HEK293T (cell line): ENCODE measurements at places on chromosomes 7 and 10.

DNA sequence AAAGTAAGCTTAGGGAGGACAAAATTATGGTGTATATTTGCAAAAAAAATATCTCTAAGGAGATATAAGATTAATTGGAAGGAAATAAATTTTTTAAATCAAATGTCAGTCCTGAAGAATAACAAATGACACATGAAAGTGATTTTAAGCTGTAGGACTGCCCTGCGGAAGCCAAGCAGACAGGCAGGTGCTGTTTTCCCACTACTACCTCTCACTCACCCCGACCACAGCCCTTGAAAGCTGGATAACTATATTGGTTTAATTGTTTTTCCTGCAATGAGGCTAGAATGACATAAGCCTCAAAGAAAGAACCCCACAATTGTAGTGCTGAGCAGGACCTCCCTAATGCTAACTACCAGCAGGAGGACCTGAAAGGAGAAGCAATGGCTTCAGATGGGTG, 68.6 kb upstream of the VIPR2 start:
- DNase-seq: no peak

- no peak for DNase-seq
Measured at GRCh38 chr10:117410557-117410956, 35.3 kb upstream of the PDZD8 start.

- DNase-seq: no peak
Measured at GRCh38 chr7:45088146-45088701, 545 bp downstream of the NACAD start.

GRCh38 chr10:77987671-77988255, 41.6 kb downstream of the POLR3A start:
- no peak for DNase-seq

- DNase-seq: no peak
Measured at GRCh38 chr7:45715471-45716352, 141.5 kb downstream of the ADCY1 start.

- DNase-seq: no peak
Measured at GRCh38 chr7:95398155-95398940, 2.2 kb upstream of the PON3 start.

DNA sequence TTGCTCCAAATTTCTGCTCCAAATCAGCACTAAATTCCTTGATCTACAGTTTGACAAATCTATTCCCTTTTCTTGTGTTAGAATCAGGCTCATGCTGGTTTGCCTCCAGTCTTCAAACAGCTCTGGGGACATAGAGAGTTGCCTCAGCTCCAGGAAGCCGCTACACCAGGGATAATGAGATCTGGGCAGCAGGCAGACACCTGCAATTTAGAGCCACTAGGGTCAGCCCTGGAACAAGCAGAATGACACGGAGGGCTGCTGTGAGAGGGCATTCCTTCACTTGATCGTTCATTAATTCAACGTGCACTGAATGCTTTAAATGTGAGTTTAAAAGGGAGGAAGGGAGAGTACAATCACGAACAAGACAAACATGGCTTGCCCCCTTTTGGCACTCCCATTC, 3.7 kb upstream of the ELMO1 start:
- DNase-seq: no peak

GRCh38 chr7:148204639-148205304, 385.8 kb upstream of the C7orf33 start:
- no peak for DNase-seq

DNA sequence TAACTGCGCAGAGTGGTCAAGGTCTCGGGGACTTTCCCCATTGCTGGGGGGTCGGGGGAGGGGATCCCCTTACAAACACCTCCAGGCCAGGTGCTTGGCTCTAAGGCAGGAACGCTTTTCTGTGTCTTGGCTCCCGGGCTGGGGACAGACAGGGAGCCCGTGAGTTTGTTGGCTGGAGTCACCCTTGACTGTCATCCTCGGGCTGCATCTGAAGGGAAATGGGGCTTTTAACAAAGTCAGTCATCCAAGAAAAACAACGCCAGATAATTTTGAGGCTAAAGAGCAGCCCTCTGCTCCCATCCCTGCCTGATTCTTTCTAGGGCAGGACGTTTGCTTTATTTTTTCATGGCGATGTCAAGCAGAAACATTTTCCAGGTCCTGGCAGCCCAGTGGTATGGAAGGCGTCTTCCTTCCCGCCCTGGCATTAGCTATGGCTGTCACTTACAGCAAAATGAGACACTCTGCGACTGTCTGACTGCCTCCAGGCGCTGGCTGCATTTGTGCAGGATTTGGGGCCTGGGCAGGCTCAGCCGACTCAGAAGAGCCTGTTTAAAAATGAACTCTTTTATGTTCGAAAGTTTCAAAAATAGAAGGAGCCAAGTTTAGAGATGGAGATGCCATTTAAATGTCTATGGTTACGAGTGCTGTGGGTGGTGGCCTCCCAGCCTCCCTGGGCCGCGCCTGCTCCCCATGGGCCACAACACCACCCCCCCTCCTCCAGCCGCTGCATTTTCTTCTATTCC, 54.7 kb upstream of the TNS3 start:
- no peak for DNase-seq

GRCh38 chr7:88217675-88218428, 2.0 kb downstream of the SRI start:
- DNase-seq: no peak

GRCh38 chr7:94031865-94032264, 27.7 kb upstream of the BET1 start:
- no peak for DNase-seq

DNA sequence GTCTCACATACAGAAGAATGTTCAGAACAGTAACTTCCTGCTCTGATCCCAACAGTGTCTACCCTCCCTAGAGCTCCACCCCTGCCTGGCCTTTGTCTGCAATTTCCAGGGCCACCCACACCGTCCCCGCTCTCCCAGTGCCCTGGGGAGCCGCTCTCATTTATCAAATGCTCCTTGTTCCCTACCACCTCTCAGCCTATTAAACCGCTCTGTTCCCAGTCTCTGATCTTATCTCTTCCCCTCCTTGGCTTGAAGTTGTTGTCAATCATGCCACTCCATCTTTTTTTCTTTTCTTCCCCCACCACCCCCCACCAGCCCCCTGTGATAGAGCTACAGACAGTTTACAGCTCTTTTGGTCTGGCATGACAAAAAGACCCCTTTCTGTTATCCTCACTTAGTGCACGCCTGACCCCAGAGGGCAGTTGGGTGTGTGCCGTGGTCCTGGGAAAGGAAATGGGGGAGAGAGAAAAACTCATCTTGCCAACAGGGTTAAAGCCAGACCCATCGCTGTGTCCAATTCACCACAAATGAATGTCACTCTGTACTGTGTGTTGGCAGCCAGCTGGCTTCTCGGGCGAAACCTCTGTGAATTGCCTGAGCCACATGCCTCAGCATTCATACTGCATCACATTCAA, 28.8 kb upstream of the HECTD2 start:
- peak; percentile 30 for DNase-seq

DNA sequence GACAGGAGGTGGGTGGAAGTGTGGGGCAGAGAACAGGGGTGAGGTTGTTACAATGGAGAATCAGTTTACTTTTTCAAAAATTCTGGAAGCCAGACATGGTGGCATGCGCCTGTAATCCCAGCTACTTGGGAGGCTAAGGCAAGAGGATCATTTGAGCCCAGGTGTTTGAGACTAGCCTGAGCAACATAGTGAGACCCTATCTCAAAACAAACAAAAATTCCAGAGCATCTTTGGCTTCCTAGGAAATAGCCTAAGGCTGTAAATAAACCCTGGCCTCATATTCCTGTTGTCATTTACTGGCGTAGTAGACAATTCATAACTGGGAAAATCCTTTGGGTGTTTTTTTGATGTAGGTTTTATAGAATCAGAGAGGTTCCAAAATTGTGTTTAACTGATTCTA, 44.0 kb downstream of the GBF1 start:
- no peak for DNase-seq

GRCh38 chr7:33971106-33971505, 65.8 kb downstream of the BMPER start:
- no peak for DNase-seq

- DNase-seq: no peak
Measured at GRCh38 chr7:47479821-47480575, 101.9 kb downstream of the TNS3 start.

DNA sequence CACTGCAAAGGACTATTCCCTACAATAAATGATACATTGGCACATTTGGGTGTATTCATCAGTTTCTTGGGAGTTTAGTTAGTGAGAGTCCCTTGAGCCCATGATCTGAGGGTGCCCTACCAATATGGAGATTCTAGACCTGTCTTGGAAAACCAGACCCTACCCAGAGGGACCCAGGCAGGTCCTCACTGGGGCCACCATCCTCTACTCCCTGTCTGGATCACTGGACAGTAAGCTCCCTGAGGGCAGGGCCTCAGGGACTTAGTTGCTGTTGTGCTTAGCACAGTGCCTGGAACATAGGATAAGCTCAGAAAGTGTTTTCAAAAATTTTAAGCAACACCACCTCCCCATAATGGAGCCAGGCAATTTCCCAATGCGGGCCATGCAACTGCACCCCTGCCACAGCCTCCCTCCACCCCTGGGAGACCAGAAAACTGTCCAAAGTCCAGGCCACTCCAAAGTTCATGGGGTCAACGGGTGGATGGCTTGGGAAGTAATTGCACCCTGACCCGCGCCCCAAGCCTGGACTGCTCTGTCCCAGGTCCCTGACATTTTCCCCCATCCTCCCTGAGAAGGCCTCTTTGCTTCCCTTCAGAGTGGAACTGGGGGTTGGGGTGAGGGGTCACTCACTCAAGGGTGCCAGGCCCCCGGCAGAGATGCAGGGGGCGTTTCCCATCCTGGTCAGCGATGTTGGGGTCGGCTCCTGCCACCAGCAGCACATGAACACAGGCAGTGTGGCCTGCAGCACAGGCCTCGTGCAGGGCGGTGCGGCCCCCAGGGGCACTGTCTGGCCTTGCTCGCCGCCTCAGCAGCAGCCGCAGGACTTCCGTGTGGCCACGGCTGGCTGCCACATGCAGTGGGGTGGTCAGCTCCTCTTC, 1.0 kb downstream of the ASB10 start:
- DNase-seq: no peak

GRCh38 chr7:130492523-130493274, 814 bp downstream of the MEST start:
- no peak for DNase-seq

DNA sequence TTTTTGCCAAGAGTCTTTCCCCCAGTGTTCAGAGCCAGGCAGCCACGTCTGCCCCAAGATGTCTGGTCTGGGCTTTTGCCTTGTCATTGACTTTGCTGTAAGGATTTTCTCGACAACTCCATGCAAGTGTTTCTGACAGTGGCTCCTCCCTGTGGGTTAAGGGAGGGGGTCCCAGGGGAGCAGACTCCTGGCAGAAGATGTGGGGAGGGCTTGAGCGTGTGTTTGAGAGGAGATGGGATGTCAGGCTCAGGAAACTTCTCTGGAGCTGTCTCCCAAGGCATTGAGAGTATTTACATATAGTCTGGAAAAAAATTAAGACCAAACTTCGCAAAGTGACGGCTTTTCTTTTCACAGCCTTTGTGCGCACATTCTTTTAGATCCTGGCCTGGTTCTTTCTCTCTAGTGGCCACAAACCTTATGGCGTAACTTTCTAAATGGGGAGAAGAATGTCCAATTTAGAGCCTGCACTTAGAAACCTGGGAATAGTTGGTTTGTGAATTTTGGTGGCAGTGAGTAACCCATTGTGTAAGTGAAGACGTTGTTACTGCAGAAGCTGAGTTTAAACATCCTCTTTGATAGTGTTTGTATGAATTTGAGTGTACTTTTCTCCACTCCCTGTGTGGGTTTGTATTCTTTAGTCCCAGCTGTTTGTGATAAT, 201.5 kb downstream of the LRMDA start:
- DNase-seq: no peak

DNA sequence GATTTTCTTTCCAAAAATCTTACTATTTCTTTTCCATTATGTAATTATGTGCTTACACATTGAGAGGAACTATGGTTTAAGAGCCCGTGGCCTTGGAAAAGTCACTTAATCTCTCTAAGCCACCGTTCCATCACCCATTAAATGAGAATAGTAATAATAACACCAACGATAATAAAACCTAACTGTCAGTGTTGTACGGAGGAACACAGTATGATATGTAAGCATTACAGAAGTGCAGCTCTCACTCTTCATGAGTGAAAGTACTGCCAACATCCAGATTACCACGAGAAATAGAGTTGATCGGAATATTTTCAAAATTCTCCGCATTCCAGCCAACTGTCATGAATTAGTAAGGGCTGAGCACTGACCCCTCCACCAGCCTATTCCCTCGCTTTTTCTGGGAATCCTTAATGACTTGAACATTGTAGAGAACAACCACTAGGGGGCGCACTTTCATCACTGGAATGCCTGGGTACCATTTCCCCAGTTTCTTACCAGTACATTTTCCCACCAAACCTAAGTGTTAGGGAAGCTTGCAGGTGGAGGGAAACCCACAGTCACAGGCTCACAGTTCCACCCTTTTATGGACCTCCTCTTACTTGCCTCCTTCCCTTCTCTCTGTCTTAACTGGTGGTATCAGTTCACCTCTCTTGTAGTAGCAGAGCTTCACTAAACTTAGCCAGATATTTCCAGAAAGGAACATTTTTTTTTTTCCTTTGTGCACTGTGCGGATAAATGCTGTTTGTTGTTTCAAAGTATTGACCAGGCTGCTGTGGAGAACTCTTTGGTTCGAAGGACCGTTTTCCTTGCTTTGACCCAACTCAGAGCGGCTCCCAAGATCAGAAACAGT, 27.8 kb downstream of the NKX2-3 start:
- DNase-seq: peak; percentile 84

GRCh38 chr7:67950321-67951083, 953.9 kb downstream of the TYW1 start:
- no peak for DNase-seq

DNA sequence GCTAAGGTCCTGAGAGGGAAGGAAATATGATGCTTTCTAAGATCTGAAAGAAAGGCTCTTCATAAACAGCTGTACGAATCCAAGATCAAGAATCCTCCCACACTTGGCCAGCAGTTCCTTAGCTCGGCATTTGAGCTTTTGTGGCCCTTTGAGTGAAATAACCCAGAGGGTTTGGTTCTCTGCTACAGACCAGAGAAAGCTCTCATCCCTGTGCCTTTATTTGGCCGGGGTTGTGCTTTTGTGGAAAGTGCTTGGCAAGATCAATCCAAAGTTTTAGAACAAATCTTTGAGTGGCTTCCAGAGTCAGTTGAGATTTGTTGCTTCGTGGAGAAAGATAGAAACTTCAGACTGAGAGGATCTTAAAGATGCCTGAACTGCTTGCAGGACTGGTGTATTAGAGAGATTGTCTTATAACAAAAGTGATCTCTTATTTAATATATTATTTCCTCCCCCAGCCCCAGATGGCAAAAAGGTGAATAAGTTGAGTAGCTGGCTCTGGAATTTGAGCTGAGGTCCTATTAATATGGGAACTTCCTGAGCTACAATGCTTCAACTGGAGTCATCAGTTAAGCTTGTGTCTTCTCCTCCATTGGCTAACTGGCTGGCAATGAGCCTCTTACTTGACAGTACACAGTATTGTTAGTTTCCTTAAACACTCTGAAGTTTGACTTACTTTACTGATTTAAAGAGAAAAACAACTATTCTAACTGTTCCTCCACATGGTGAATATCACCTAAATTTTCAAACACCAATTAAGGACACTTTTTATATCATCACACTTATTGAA, 687.3 kb downstream of the MAGI2 start:
- DNase-seq: no peak

DNA sequence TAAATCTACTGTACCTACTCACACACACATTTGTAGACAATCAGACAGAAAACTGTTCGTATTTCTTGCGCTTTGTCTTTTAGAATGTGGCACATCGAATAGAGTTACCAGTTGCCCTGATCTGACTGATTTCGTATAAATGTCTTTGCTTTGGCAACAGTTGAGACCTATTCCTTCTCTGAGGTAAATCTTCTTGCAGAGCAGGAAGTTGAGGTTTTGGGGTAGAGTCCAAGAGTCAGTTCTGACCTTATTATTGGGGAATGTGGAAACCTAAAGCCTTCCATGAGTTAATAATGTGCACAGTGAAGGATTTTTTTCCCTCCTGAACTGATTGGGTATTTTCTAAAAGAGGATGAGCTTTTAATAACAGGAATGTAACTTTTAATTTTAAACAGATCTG, 135.3 kb downstream of the KIAA1217 start:
- DNase-seq: no peak
